ENCODE measurements at places on chromosomes 2 and 18.

- DNase-seq, result no peak
These were observed 153.8 kb downstream of the AQP4 start for GRCh38 chr18:26711756-26712155.

DNA sequence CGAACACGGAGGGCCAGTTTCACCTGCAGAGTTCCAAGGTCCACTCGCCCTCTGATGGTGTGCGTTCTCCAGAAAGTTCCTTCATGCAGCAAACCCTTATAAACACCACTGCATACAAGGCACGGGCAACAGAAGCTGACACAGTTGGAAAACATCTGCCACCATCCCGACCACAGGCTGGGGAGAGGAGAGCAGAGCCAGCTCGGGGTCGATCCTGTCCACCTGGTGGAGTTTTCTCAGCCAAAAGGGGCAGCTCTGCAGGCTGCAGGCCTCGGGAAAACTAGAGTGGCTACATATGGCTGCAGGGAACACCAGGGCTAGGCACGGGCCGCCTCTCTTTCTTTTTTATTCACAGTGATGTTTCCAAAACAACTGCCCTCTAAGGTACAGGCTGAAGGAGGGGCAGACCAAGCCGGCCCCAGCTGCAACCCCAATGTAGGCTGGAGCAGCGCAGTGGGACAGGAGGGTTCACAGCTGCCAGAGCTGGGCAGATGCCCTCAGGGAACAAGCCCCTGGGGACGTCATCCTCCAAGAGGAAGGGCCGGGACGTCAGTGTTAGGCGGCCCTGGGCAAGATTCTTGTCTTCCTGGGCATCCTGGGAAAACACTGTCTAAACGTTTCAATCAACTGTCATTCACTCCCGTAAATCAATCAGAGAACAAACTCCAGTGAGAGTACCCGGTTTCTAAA lies 274.7 kb downstream of the TWIST2 start:
- no peak for DNase-seq

DNA sequence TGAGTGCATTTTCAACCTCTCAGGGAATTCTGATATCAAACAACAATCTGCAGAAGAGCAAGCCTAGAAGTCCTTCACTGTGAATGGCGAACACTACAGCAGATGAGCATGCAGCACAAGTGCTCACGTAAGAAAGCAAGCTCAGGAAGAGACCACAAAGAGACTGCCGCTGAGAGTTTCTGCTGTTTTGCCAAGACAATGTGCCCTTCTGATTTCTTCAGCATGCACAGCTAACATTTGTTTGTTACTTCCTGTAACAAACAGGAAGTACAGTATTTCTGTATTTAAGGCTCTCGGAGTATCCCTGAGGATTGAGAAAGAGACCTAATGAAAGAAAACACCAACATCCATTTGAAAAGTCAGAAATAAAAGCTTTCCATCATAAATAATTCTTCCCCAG lies 45.9 kb downstream of the MBOAT2 start:
- DNase-seq, result no peak

GRCh38 chr2:127612111-127612822 lies 33.7 kb upstream of the GPR17 start:
- DNase-seq, result no peak

DNA sequence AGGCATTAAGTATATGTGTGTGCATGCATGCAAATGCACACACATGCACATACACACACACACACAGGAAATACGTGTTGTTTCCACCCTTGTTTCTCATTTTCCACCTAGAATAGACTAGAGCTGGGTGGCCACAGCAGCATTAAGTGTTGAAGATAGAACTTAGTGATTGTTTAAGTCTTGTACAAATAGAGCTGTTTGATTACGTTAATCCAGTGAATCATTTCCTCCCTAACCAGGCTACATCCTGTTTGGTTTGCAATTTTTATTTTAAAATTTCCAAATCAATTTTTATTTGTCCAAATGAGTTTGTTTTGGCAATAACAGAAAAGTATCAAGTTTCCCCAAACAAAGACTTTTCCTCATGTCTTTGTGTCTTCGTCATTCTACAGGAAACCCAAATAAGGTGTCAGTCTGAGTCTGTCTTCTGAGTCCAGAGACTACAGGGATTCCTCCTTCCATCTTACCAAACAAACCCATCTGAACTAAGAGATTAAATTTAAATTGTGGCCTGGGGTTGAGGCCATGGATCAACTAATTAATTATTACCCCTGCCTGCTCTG lies 74.6 kb upstream of the GALNT5 start:
- no peak for DNase-seq

DNA sequence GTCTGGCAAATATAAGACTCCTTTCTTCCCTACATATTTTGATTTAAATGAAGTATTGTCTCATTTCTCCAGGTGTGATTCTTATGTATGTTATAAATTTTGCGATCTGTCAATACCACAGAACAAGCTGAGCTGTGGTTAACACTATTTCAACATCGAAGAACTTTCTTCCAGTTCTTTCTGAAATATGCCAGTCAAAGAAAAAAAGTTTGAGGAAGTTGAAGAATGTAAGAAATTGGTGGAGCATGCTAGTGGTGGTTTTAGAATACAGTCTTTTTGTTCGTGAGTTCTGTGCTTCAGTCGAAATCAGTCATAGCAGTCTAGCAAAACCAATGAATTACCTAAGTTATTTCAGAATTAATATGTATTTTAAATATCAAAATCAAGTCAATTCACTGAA lies 8.6 kb upstream of the COBLL1 start:
- no peak for DNase-seq

Measured in stimulated activated CD4-positive, alpha-beta T cell treated with anti-CD3 and anti-CD28 coated beads, Interleukin-2, amount 100 ng/mL, for 4 hours (primary cell).